LoVo (cell line): ENCODE measurements at places on chromosomes 16 and 17.

DNA sequence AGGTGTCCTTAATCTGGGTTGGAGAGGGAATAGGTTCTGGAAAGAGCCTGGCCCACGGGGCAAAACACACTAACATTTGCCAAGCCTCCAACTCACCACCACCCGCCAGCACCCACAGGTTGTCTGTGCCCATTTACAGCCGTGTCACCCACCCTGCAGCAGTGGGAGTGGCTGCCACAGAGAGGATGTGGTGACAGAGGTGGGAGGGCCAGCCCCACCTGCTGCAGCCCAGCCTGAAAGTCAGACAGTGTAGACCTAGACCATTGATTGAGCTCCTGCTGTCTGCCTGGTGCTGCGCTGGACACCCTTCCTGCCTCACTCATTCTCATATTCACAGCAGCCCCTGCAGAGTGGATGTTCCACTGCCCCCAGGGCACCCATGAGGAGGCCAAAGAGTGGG, 44.7 kb downstream of the IL21R start:
- no peak for DNase-seq

DNA sequence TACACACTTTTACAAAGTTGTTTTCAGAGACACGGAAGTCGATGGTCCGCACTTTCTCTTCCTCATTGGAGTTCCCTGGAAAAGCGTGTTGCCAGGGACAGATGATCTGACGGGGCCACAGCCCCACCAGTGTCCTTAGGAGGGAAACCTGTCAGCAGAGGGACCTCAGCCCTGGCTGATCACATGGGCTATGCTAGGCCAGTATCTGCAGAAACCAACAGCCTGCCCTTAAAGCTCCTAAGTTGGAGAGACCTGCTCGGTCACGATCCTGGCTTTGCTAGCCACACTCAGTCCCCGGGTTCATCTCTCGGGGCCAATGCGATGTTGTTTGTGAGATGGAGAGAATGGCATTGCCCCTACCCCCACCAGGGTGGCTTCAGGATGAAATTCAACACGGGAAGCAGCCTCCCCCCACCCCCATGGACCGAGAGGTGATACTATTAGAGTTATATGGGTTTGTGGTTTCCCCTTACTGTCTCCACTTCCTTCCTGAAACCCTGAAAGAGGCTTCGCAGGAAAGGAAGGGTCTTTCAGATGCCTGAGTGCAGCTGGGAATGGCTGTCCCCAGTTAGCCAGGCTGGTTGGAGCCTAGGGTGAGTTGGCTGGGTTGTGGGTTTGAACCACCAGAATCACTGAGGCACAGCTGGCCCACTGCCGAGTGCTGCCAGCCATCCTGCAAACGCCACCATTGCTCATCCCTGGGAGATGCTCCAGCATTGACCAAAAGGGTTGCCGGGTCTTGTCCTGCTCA, 16.6 kb downstream of the RMI2 start:
- no peak for DNase-seq

- no peak for DNase-seq
Measured at GRCh38 chr16:12245088-12245920, 268.8 kb downstream of the SNX29 start.

GRCh38 chr16:62036101-62036801, at the start of gene CDH8:
Gene CDH8, minus strand, starts transcription at chr16:62036438. Its CDS starts 15,035 bp downstream, at chr16:62021403.
- no peak for DNase-seq

GRCh38 chr16:27404163-27404823, 2.3 kb downstream of the IL21R start:
- DNase-seq = no peak
